ENCODE measurements at places on chromosomes 16 and 17.

GRCh38 chr17:42809250-42809649 lies 10.6 kb downstream of the CNTD1 start:
- DNase-seq: no peak

DNA sequence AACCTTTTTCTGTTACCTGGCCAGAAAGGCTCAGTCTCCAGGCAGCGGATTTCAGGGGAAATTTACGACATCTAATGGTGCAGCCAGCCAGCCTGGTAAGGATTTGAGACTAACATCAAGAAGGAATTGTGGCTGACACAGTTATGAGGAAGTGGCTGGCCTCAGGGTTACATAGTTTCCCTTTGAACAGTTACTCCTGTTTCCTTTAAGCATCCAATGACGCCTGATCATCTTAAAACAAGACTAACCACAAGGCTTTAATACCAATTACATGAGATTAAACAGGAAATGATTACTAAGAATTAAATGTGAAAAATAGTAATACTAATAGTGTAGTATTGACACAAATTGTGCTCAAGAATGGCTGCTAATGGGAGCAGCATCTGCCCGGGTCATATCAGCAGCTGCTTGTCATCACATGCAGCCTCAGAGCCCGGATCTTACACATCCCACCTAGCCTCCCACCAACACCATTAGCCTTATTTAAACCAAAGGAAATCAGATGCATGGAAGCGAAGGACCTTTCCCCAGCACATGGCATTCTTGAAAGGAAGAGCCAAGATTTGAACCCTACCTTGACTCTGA lies 431.8 kb downstream of the PMP22 start:
- DNase-seq: no peak

DNA sequence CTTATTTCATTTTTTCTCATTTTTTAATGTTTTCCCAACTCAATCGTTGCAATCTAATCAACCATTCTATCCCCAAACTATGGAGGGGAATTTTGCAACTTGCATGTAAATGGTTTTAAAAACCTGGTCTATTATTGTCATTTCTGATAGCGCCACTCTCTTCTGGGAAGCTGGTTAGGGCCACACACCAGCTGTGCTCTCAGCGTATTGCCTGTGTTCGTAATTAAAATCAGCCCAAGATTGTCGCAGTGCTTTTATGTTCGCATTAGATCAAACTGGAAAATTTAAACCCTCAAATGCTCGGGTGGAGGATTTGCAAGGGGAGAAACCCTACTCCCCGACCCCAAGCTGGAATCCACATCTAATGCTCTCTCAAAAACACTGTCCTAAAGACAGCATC lies 123.5 kb upstream of the CACNG5 start:
- DNase-seq: no peak

GRCh38 chr17:1644493-1645206 lies 882 bp downstream of the SCARF1 start:
- DNase-seq: no peak

DNA sequence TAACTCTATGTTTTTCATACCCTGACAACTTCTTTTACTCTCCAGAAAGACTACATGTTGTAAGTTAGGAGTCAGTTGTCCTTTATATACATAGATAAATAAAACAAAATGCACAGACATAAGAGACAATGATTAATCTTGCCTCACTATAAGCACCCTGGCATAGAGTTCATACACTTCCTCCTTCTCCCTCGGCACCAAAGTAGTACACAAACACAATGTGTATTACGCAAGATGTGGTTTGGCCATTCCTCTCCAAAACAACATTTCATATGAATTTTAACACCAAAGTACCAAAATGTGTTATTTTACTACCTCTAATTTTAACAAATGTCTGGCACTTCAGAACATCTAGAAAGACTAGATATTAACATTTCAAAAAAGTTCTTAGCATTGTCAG lies 17.2 kb upstream of the SLFN11 start:
- DNase-seq: no peak

GRCh38 chr16:67372664-67373063 lies 20.6 kb downstream of the TPPP3 start:
- DNase-seq: no peak

GRCh38 chr16:49822649-49823370 lies 33.1 kb downstream of the ZNF423 start:
- DNase-seq: no peak

DNA sequence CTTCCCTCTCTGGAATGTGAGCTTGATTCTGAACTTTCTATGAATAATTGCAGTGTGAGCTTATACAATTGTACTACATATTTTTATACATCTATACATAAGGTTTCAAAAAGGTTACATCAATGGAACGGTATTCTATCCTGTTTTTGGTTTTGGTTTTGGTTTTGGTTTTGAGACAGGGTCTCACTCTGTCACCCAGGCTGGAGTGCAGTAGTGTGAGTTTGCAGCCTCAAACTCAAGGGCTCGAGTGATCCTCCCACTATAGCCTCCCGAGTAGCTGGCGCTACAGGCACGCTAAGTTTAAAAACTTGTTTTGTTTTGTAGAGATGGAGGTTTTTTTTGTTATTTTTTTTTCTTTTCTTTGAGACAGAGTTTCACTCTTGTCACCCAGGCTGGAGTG lies 1.1 kb downstream of the CTRB1 start:
- DNase-seq: no peak

- no peak for DNase-seq
These were observed at the start of gene ABCA6 for GRCh38 chr17:69141431-69142174. Gene ABCA6 (minus strand): TSS chr17:69141895. CDS start chr17:69140703, 1,192 bp downstream.

DNA sequence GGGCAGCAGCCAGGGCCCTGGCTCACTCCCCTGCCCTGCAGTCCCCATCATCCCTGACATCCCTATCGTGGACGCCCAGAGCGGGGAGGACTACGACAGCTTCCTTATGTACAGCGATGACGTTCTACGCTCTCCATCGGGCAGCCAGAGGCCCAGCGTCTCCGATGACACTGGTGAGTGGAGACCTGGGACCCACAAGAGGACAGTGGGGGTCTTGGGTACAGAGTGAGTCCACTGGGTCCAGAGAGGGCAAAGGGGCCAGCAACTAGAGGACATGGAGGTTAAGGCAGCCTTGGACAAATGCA lies 12.6 kb downstream of the GALK1 start:
- DNase-seq: no peak

GRCh38 chr16:67287960-67288359 lies 8.6 kb downstream of the PLEKHG4 start:
- DNase-seq: no peak

- no peak for DNase-seq
These were observed 19.7 kb downstream of the PHAF1 start for GRCh38 chr16:67129422-67129821.

DNA sequence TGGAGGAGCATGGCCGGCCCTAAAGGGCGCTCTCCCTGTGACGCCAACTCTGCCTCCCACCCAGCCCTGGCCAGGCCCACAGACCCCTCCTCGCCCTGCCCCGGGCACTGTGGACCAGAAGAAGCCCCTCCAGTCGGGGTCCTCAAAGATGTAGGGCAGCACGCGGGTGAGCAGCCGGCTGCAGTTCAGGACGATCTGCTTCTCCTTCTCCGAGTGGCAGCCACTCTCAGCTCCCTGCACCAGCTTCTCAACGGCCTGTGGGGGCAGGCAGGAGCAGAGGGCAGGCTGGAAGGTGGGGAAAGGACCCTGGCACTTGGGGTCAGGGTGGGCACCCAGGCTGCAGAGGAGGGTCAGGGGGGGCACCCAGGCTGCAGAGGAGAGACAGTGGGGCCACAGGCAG lies 8.9 kb downstream of the HID1 start:
- no peak for DNase-seq

DNA sequence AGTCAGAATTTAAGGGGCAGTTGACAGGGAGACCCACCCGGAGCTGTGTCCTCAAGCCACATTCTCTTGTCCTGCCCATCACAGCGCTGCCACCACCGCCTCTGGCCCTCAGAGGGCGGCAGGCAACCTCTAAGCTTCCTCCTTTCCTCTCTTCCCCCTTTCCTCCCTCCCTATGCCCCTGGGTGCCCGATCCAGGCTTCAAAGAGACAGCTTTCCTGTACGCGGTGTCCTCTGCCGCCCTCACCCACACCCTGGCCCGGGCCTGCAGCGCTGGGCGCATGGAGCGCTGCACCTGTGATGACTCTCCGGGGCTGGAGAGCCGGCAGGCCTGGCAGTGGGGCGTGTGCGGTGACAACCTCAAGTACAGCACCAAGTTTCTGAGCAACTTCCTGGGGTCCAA lies 23.5 kb downstream of the WNT9B start:
- no peak for DNase-seq

All from mesenteric fat pad (tissue), 1 donor.